Stimulated activated CD8-positive, alpha-beta memory T cell treated with anti-CD3 and anti-CD28 coated beads, Interleukin-4, amount 100 ng/mL, for 1 hour (primary cell): ENCODE measurements at places on chromosomes 16 and 17.

DNA sequence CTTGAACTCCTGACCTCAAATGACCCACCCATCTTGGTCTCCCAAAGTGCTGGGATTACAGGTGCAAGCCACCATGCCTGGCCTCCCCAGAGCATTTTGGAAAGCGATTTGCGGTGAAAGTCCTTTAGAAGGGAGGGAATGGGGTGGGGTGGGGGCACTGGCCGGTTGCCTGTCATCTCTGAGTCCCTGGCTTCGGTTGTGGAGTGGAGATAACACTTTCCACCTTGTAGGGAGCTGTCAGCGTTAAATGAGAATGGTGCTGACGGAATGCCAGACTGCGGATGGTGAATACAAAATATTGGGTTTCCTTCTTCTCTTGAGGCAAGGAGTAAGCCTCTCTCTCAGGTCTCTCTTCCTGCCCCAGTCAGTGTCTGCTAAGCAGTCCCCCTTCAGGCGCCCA is 5.2 kb upstream of the WNT3 start:
- no peak for DNase-seq

- DNase-seq = no peak
Observed at GRCh38 chr17:75763613-75764416, 1.2 kb downstream of the GALK1 start.

DNA sequence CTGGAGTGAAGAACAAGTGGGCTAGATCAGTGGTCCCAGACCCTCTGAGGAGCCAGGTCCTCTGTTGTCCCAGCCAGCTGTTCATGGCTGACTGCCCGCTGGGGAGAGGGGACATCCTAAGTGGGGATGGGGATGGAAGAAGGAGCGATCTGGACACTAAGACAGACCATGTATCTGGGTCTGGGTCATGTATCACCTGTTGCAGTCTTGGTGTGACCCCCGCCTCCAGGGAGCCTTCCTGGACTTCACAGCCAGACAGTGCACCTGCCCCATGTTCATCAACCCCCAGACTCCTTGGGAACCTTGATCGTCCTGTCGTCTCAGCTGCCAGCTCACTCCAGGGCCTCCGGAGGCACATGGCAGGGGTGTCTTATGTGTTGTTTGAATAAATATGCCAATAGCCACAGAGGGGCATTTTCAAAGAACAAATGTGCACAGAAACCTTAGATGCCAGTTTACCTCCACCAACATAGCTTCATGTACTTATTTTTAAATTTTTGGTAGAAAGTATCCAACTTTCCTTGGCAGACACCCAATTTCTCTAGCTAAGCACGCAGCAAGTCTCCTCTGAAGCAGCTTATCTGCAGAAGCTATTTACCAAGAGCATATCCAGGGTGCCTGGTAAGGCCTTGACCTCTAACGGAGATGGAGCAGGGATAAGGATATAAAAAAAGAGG is 43.2 kb downstream of the CRISPLD2 start:
- no peak for DNase-seq

GRCh38 chr17:72707881-72708280 is 384.6 kb downstream of the SLC39A11 start:
- DNase-seq = no peak

DNA sequence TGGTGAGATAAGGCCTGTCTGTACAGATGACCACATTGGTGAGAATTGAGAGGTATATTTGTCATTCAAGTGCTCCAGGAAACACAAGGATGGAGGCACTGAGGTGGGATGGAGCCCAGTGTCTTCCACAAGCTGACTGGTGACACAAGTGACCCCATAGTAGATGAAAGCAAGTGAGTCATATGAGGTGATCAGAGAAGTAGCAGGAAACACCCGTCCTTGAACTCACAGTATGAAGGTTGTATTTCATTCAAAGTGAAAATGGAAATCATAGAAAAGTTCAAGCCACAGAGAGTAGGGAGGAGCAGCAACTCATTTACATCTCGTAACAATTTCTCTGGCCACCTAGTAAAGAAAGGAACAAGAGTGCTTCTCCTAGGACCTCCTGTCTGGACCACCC is 609.8 kb downstream of the HS3ST4 start:
- no peak for DNase-seq

- DNase-seq = no peak
Observed at GRCh38 chr16:4179020-4179419, 62.8 kb upstream of the ADCY9 start.

DNA sequence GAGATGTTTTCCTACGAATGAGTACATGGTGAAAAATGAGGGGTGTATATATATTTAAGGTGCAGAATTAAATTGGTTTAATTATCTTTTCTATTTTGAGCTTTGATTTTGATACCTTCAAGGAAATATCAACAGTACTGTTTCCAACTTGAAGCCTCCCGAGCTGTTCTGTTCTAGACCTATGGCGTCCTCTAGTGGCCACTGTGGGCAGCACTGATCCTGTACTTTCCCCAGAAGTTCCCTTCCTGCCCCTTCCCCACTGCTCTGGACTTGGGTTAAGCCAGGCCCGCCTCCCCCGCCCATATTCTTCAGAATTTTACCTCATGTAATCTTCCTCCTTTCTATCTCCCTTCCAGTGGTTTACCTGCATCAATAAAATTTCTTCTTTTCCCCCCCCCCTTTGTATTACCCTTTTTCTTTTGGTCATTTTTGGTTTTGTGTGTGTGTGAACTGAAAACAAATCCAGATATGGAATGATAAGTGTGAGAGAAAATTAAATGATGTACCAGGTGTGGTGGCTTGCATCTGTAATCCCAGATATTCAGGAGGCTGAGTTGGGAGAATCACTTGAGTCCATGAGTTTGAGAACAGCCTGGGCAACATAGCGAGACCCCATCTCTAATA is 1643.5 kb downstream of the TP53TG3F start:
- no peak for DNase-seq
